ENCODE measurements at places on chromosomes 16 and 17. TPM values are rescaled to one million over a fixed set of nuclear protein-coding genes. Genes with fewer than 3 reads are reported as not detected.

DNA sequence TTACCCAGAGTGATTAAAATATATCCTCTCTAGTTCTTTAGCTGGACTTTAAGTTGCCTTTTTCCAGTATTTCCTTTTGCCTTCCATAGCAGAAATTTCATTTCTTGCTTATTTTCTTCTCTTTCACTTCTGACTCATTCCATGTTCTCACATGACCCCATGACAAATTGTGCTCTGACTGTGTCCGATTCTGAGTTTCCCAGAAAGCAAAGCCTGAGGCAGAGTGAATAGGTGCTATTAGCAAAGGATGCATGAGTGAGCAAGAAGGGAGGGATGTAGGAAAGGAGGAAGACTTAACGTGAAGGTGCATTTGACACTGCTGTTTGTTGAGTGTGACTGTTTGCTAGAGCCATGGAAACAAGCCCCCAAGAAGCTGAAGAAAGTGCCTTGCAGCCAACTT, 82.6 kb upstream of the CNTNAP4 start:
- no peak for DNase-seq

DNA sequence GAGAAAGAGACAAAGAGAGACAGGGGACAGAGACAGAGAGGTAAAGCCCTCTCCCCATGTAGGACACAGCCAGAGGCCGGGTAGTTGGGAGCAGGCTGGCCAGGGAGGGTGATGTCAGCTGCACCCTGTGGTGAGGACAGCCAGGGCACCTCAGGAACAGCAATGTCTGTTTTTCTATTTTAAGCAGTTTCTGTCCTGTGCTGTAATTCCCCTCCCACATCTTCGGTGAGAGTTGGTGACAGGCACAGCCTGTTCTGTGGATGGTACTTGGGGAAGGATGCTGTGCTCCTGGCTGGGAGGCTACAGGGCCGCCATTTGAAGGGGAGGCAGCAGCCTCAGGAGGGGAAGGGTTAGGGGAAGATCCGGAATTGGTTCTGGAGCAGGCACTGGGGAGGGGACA, 163.5 kb downstream of the SDK2 start:
- DNase-seq: no peak

DNA sequence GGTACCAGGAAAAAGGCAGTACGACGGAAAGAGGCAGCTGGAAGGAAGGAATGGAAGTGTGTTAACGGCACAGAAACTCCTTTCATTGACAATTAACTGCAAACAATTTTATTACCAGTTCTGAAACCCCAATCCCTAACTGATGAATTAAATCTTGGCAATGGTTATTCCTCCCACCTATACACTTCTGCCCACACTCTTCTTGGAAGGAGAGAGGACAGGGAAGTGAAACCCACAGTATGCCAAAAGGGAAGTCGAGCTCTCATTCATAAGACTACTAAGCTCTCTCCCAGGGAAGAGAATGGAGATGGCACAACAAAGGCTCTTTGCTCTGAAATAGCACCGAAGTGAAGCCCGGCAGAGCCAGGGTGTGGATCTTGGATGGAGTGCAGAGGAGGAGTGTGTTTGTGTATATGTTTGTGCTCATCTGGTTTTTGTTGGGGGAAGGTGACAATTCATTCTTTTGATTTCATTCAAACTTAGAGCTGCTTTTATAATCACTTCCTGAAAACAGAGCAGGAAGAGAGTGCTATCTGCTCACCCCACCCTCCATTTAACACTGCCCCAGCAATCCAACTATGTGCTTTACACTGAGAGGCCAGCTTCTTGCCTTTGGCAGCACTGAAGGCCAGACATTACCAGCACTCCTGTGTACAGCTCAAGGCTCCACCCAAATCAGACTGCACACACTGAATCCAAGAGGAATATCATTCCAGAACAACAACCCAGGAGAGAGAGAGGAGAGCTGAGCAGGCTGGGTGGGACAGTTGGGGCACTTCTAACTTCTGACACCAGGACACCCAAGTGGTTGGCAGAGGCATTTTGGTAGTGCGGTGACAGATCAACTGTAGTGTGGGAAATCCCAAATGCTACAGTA, 68.7 kb downstream of the HIC1 start:
- DNase-seq: no peak

GRCh38 chr17:5247621-5248020, 13.0 kb upstream of the SCIMP start:
- DNase-seq: no peak

DNA sequence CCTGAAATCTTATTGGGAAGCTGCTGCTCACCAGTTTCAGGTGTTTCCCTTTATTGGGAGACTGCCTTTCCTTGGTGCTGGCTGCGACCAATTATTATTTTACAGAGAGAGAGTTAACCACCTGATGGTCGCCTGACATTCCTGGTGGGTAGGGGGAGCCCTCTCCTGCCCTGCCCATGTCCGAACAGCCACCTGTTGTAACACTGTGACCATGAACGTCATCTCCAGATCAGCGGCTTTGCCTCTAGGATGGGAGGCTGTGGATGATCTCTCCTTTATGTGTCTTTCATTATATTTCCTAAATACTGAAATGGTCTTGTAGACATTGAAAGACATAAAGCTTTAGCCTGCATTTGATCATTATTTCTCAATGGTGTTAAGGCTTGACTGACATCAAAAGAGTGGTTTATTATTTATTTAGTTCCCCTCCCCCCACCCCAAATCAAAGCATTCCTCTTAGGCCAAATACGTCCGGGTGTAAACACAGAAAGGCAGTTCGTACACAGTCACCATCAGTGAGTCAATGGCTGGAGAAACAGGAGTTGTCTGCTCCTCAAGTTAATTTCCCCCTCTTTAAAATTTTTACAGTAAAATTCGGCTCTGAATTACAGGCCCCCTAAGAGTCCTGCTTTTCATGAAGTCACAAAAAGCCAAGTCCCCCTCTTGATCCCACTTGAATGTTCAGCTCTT, 57.8 kb upstream of the CACNG5 start:
- DNase-seq: no peak

GRCh38 chr16:64991001-64991400, 130.9 kb downstream of the CDH11 start:
- DNase-seq: no peak

GRCh38 chr16:17304491-17305119, 166.2 kb downstream of the XYLT1 start:
- DNase-seq: no peak

NKIRAS2 gene
- total RNA-seq: 47.1 TPM

GRCh38 chr17:2455956-2456355, 55.1 kb upstream of the MNT start:
- no peak for DNase-seq

DNA sequence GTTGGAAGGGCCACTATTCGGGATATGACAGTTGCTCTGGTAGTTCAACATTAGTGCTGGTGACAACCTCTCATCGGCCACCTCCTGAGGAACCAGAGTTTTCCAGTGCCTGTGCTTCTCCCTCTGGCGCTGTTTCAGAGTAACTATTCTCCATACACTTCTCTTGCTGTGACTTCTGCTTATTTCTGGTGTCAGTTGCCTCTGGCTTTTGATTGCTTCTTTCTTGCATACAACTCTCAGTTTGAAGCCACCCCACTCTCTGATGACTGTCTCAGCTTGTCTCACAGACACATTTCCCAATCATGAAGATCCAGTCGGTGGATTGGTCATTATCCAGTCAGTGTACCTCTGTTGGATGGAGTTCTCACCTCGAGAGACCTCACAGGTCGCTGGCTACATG, 3.4 kb upstream of the TM4SF5 start:
- DNase-seq: no peak

All from Right ventricle myocardium inferior (tissue), 1 donor.